ENCODE measurements at places on chromosomes 13 and 19.

DNA sequence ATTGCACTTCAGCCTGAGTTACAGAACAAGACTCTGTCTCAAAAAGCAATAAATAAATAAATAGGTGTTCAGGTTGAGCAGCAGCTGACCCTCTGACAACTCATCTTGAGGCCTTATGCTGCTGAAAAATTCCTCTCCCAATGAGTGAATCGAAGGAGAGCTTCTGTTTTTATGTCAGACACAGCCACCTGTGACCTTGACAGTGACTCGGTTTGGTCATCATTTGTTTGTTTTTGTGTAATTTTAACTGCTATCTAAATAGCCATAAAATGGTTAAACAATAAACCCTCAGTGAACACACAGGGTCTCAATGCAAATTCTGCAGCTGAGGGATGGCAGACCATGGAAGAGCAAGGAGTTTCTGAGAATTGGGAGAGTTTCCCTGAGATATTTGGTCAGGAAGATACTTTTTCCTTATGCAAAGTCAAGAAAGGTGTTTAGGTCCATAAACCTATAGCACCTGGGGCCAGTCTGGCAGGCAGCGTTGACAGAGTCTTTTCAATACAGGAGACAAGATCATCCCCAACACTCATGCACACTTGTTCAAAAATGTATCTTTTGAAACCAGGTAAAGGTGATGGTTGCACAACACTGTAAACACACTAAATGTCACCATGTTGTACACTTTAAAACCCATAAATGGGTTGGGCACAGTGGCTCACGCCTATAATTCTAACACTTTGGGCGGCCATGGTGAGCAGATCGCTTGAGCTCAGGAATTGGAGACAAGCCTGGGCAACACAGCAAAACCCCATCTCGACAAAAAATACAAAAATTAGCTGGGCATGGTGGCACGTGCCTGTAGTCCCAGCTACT is 16.6 kb upstream of the SLC25A30 start:
- DNase-seq = no peak

DNA sequence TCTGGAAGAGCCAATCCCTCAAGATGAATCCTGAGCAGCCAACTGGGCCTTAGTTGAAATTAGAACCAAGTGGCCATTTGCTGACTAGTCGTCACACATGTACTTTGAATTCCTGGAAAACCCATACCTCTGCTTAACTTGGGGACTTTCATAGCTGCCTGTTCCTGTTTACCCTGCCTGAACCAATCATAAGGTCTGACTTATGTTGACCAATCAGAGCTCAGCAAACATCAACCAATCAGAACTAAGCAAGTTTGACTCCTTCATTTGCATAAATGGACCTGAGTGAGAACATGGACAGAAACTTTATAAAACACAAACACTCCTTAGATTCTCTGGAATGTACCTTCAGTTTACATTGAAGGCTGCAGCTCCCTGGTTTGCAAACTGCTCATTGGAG is 50.8 kb downstream of the LATS2 start:
- no peak for DNase-seq

DNA sequence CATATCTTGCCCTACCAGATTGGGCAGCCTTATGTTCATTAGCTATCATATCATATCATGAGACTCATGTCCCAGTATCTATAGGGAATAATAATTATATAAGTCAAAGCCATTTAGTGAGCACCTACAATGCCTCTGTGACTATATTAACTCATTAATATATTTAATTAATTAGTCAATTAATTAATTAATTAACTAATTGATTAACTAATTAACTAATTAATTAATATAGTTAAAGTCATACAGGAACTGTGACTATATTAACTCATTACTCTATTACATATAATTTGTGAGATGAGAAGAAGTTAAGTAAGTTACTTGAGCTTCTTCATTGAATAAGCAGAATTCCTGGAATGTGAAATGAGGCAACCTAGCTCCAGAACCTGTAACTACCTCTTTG is 588.3 kb upstream of the SLITRK1 start:
- DNase-seq = no peak

DNA sequence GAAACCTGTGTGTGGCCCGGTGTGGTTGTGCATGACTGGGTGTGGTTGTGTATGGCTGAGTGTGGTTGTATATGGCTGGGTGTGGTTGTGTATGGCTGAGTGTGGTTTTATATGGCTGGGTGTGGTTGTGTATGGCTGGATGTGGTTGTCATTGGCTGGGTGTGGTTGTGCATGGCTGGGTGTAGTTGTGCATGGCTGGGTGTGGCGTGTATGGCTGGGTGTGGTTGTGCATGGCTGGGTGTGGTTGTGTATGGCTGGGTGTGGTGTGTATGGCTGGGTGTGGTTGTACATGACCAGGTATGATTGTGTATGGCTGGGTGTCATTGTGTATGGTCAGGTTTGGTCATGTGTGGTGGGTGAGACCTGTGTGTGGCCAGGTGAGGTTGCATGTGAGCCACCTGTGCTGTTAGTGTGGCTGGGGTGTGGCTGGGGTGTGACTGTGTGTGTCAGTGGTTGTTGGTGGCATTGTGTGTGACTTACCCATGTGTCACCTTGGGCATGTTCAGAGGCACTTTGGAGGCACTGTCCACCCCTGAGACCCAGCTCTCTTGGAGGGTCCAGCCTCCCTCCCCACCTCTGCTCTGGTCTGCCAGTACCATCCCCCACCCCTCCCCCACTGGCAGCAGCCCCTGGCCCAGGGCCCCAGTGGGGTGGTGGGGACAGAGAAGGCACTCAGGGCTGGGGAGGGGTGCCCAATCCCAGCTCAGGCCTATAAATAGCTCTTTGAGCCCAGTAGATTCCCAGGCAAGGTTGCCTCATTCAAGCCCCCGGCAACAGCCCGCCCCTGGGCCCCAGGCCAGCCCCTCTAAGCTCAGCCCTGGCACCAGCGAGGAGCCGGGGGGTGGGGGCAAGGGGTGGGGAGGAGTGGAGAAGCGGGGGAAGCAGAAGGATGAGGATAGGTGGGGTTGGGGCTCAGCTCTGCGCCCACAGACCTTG is 3.9 kb upstream of the NCAN start:
- DNase-seq = no peak

DNA sequence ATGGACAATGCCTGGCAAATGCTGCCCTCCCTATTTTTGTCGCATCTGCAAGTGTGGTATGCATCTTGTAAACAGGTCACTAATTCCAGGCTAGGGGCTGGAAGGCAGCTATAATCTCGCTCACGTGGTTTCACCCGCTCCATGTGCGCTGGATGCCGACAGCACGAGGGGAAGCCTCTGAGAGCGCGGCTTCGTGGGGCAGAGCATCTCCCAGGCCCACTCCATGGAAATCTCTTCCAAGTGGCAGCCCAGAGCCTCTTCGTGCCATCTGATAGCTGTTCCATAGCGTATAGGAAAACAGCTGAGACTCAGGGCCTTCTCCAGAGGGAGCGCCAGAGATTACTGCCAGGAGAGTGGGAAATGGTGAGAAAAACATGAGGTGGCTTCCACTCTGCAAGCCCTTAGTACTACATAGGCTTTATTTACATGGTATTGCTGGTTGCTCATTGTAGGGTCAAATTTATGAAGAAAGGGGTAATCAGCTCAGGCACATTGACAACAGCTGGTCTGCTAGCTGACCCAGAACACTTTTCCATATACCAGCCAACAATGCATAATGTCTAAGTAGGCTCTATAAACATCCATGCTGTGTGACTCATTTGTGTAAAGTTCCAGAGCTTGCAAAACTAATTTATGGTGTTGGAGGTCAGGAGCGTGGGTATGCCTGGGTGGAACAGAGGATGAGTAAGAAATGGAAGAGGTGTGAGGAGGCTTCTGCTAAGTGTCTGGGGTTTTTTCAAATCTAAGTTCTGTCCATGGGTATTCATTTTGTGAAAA is 165.2 kb downstream of the SHISA2 start:
- no peak for DNase-seq

DNA sequence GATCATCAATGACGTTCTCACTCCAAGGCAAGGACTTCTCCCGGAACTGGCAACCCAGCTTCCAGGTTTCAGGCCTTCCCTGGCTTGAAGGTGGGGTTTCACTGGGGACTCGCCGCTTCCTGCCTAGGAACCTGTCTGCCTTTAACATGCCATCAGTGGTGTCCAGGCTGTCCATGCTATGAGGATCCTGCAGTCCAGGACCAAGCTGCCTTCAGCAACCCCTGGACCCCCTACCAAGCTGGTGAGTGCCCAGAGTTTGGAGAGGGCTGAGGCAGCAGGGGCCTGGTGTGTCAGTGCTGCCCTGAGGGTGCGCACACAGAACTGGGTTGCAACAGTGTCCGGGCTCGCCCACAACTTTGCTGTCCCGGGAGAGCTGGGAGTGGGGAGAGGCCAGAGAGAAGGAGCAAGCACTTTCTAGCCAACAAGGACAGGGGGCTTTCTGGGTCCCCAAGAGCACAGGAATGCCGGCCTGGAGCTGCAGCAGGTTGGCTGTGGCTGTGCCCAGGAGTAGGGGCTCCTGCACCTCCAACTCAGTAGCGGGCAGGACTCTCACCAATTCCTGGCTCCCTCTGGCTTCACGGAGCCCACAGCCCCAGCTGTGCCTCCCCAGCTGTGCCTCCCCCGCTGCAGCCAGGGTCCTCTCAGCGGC is 1563.2 kb upstream of the MIR17HG start:
- no peak for DNase-seq

DNA sequence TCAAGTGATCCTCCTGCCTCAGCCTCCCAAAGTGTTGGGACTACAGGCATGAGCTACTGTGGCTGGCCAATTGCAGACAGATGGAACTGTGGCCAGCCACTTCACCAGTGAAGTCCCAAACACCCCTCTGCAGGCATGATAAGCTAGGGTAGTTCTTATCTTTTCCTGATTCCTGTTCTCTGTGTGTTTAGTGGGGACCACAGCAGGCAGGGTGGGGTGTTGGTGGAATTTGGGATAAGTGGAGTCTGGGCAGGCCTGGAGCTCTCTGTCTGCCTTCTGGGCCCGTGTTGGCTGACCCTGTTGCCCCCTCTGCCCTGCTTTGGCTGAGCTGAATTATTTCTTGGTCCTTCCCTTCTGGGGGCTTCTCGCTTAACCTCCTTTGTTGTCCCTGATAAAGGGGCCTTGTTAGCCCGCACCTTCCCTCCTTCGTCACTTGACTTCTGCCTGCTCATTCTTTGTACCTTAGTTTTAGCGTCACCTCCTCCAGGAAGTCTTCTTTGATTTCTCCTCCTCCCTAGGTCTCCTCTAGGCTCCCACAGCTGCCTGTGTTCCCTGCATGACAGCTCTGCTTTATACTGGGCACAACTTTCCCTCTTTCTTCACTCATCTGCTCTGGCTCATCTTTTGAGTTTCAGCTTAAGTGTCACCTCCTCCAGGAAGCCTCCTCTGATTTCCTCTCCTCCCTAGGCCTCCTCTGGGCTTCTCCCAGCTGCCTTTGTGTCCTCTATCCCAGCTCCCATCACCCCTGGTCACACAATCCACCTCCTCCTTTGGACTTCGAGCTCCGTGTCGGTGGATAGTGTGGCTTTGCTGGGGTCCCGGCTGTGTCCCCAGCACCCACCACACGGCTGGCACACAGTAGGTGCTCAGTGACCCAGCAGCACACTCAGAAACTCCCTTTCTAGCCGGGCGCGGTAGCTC is 1.7 kb upstream of the NCLN start:
- no peak for DNase-seq

- no peak for DNase-seq
Observed at GRCh38 chr13:112626124-112626523, 38.2 kb upstream of the TUBGCP3 start.

DNA sequence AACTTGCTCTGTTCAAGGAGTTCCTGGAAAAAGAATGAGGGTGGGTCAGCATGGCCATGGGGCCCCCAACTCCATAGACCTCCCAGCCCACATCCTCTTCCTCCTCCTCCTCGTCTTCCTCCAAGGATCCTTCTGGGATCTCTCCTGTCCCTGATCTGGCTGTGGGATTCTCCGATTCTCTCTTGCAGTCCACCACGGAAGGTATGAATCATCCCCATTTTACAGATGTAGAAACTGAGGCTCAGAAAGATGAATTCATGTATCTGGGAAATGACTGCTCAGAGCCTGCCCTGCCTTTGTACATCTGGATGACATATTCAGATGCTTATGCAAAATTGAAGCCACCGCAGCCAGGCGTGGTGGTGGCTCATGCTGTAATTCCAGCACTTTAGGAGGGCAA is 2.2 kb upstream of the KANK2 start:
- DNase-seq = no peak

- DNase-seq = no peak
Observed at GRCh38 chr13:112077729-112078128, 10.8 kb downstream of the SOX1 start.

DNA sequence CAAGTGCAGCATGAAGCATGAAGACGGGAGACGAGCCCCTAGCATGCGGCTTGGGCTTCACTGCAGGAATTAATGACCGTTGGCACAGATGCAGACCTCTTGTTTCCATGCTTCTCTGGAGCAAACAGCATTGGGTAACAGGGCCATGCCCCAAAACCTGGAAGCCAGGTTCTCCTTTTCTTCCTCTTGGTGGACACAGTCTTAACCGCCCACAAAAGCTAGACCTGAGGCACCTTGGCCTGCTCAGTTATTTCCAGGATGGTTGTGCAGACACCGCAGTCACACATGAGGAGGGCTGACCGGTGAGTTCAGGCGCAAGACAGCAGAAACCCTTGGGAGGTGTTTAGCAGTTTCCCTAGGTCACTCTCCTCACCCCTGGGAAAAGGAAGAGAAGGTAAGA is 133.9 kb upstream of the GJB6 start:
- DNase-seq = no peak

DNA sequence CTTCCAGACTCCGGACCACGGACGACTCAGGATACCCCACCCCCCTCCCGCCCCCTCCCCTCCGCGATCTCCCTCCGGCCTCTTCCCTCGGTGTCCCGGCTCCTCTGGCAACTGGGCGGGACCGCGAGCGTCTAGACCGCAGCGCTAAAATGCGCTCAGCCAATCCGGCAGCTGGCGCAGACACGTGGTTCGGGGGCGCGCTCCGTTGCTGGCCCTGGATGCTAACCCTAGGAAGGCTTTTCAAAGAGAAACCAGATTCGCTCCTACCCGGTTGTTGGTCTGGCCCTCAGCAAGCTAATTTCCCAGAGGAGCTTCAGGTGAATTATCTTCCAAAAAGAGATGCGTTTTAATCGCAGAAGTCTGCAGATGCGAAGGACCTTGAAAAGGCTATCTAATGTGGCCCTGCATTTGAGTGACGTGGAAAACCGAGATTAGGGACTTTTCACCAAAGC is at the start of gene DZIP1:
DZIP1 (minus strand) TSS at position 106 of the 452 bp plus-strand sequence. CDS start 2,677 bp downstream, outside the sequence.
- DNase-seq = no peak

GRCh38 chr13:71912524-71912923 is 45.5 kb upstream of the DACH1 start:
- DNase-seq = no peak

DNA sequence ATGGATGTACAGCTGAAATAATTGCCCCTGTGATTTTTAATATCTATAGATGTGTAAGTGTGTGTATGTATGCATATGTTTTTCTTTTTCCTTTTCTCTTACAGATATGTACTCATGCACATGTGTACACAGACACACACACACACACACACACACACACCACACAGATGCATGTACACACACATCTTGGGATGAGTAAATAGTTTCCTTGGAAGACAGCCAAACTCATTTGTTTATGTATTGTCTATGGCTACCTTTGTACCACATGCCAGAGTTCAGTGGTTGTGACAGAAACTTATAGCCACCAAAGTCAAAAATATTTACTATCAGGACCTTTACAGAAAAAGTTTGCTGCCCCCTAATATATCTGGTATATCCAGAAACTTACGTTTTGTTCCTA is 192.6 kb downstream of the MAB21L1 start:
- DNase-seq = no peak

GRCh38 chr13:97460853-97461252 is 26.9 kb downstream of the RAP2A start:
- no peak for DNase-seq
